Stimulated activated CD4-positive, alpha-beta T cell treated with anti-CD3 and anti-CD28 coated beads, Interleukin-4, amount 100 ng/mL, for 1 hour (primary cell): ENCODE measurements at places on chromosomes 7 and 10.

DNA sequence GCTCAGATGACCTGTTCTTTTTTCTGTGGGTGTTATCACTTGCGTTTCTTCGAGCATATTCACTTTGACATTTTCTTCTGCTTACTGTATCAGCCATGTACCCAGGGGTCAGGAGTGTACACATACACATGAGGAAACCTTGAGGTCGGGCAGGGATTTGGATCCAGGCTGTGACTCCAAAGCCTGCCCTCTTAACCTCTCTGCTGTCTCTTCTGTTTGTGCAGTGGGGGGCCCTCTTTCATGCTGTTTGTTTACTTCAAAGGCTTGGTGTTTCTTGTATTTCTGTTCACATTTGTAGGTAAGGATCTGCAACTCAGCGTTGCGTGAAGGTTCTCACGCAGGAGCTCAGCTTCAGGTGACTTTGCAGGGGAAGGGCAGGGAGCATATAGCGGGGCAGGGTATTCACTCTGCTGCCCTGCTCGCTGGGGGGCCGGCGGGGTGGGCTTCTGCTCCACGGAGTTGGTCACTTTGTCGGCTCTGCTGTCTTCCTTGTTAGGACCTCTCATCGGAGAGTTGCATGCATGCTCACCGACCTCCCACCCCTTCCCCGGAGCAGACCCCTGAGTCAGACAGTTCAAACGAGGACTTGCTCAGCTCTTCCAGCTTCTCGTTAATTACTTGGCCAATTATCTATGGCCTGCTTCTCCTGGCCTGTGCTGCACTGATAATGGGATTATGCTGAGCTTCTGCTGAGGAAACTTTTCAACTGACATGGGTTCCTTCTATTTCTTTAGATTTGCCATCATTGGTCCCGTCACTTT lies 77.5 kb downstream of the SDK1 start:
- no peak for DNase-seq

DNA sequence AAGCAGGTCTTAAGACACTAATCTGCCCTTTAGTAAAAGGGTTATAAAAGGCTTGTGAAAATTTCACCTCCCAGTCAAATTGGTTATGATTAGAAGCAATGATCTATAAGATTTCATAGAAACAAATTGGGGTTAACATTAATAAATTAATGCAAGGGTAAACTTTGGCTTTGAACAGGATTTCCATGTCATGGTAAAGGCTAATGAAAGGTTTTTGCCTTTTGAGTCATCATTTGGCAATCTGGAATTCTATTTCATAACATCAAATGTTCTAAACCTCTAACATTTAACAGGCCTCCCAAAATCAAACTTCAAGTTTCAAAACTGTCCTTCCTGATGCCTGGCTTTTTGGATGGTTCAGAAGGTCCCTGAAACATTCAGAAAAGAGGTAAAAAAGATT lies 62.4 kb downstream of the COA1 start:
- no peak for DNase-seq

DNA sequence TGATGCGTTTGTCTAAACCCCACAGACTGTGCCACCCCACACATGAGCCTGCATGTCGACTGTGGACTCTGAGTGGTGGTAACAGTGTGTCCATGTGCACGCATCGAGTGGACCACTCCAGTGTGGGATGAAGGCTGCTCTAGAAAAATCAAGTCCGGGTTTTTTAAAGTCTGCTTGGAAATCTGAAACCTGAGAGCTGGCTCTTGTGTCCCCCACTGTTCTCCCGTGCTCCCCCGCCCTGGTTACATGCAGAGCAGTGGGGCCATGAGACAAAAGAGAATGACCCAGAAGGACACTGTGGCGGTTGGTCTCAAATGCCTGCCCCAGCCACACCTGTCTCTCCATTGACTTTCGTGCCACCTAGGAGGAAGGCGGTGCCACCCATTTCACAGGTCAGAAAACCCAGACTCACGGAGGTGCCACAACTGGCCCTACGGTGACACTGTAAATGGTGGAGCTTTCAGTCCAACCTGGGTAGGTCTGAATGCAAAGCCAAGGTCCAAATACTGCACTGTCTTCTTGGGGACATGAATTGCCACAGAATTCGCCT lies 27.3 kb upstream of the PWWP2B start:
- DNase-seq, result no peak

DNA sequence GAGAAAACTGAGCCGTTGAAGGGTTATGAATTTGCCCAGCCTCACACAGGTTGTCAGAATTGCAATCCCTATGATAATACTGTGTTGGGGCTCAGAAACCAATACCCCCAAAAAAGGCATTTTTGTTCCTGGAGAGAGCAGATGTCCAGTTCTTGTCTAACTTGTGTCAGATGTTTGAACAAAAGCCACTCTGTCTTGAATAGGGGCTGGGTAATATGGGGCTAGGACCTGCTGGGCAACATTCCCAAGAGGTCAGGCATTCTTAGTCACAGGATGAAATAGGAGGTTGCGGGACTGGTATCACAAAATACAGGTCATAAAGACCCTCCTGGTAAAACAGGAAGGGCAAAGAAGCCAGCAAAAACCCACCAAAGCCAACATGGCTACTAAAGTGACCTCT lies 482.1 kb downstream of the IPMK start:
- no peak for DNase-seq

DNA sequence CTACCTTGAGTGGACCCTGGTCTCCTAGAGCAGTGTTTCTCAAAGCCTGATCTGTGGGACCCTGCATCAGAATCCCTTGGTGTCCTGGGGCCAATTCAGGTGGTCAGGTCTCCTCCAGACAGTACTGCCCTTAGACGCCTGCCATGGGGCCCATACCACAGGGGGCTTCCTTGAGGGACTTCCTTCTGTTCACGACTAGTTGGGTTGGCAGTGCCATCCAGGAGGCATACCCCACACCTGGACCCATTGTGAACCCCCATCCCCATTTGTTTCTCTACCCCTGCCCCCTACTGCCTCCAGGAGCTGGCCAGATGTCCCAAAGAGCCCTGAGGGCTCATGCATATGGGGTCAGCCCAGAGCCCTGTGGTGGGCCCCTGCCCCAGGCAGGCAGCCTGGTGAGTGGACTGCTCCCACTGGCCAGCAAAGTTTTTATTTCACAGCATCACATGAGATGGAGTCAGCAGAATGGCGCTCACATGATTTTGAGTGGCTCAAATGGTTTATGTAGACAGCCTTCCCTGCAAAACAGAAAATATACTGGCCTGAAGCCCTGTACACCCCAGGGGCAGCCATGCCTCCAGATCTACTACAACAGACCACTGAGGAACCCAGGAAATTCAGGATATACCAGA lies 259.9 kb upstream of the ZMIZ1 start:
- DNase-seq, result no peak

DNA sequence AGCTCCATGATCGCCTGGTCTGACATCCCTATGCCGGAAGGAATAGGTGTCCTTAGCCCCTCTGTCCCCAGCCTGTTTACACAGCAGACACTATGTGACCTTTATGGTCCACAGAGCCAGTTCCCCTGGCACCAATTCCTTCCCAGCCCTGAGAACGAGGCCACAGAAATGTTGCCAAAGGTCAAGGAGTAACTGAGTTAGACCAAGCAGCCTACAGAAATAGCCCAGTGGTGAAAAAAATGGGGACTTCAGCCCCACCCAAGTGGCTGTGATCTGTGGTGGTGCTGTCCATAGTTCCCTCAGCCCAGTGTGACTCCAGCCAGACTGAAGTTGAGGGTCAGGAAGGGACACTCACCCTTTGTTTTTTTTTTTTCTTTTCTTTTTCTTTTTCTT lies 2.5 kb downstream of the PGAM2 start:
- no peak for DNase-seq

DNA sequence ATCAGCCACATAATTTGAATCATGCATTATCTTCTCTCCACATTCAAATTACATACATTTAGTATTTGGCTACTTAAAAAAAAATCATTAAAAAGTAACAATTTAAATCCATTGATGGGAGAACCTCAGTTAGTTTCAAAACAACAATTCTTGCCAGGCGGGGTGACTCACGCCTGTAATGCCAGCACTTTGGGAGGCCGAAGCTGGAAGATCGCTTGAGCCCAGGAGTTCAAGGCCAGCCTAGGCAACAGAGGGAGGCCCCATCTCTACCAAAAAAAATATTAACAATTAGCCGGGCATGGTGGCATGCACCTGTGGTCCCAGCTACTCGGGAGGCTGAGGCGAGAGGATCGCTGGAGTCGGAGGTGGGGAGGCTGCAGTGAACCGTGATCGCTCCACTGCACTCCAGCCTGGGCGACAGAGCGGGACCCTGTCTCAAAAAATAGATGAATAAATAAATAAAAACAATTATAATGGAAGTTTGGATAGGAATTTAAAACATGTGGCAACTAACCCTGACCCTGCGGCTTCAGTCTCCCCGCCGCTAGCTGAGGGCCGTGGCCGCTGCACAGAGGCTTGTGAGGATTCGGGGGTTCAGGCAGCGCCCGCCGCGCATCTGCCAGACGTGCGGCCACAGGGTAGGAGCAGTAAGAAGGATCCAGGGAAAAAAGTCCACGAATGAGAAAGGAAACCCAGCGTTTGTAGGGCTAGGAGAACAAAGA lies 1.1 kb upstream of the CSGALNACT2 start:
- DNase-seq, result no peak

DNA sequence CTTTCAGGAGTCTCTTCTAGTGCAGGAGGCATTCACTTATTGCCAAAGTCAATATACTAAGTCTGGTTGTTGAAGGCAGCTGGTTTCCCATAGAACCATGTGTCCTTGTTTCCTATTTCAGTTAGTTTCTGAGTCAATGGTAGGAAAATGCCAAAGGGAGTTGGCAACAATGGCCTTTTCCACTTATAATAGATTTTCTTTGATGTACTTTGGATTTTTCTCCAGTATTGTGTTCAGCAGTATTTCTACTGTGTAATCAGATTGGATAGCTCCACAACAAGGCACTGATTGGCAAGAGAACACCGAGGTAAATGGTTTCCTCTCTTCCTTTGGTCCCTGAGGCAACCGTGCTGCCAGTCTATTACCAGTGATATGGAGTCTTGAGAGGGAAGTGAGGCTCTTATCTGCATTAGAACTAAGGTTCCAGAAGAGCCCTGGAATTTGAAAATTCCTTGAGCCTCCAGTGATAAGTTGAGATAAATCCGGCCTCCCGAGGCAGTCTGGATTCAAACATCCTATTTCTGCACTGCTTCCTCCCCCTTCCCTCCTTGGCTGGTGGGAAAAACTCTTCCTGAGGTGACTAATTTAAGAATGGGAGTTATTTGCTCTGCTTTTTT lies 7.9 kb upstream of the SEPTIN7 start:
- no peak for DNase-seq

DNA sequence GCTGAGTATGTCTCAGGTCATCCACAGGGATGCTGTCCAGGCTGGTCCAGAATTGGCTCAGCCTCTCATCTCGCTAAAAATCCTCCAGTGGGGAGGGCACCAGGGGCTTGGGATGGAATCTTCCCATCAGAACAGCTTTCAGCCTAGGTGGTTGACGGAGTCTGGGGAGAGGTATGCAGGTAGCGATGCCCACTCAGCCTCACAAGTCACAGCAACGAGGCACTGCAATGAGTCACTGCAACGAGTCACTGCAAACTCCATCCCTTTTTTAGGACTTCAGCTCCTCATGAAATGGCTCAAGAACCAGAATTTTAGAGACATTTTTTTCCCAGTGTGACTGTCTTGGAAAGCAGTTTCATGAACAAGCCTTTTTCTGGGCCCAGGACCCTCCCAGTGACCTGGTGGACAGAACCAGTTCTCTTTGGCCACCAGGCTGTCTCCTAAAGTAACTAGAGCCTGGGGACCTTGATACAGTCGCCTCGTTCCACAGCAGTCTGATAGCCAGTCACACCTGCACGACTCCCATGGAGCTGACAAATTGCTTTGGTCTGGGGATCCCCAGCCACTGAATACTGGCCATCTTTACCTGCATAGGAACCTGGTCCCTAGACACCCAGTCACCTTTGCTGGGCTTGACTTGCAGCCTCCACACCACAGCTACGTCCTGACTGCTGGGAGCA lies 41.3 kb upstream of the PPP2R2D start:
- no peak for DNase-seq

DNA sequence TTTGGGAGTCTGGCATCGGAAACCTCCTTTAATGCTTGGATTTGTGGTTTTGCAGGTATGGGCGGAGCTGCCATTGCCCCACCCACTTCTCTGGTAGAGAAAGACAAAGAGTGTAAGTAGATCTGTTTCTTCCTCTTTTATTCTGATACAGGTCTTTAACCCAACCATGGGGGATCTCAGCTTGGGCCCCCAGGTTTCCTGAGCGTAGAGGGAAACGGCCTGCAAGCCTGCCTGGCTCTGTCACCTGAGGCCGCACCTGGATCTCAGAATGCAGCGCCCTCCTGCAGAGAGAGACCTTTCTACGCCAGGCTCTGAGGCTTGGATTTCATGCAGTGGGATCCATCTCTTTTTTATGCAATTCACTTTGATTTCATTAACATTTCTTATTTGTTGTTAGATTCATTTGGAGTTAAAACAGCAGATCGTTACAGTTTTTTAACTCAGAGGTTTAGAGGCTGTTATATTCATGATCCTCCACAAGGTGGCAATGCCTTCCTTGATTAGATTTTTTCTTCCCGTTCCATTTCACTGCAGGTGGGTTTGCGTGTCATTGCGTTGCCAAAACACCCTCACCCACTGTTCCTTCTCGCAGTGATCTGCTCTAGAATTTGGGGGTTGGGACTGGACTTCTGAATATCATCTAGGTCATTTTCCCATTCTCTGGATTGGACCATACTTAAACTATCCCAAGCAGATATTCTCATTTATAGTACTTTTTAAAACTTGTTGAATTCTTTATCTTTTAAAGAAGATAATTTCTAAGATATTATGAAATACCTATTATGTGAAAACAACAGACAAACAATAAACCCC lies 20.0 kb downstream of the RBM17 start:
- no peak for DNase-seq

DNA sequence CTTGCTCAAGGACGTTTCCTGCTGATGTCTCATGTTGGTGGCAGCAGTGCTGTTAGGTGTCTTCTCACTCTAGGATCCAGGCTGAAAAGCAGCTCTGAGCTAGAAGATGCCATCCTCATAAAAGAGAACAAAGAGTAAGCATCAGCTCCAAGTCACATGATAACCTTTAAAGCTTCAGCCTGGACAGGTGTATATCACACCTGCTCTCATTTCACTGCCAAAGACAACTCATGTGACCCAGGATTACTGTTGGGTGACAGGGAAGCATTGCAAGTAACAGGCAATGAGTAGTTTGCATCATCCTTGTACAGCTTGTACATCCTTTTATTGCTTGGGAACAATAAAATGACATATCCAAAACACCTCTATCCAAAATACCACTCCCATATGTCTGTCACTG lies 423.4 kb upstream of the DPP6 start:
- no peak for DNase-seq

DNA sequence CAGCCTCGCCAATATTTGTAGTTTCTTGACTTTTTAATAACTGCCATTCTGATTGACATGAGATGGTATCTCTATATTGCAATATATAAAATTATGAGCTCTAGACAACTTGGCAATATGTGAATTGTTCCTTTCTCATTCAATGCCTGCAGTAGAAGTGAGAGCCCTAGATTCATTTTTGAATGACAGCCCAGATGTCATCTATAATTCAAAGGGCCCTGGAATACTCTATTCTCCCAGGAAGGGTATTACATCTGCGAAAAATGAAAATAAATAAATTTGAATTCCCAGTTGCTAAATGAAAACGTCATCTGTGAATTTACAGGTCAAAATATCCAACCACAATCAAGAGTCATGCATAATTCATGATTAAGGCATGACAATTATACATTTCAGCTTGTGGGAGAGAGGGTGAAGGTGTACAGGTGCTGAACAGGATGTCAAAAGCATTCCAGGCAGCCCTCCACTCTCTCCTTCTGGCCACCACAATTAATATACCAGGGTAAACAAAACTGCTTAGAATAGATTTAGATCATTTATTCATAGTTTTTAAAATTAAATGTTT lies 1147.3 kb downstream of the XPNPEP1 start:
- no peak for DNase-seq

GRCh38 chr7:97005183-97006054 lies at the start of gene DLX6:
DLX6 (plus strand) TSS chr7:97005553; CDS start chr7:97005978, 425 bp downstream.
- DNase-seq, result no peak
